Activated T-cell treated with anti-CD3 and anti-CD28 coated beads, Interleukin-2, amount 50 U/mL, for 4 hours (primary cell): ENCODE measurements at places on chromosomes 2 and 18. TPM values are rescaled to one million over a fixed set of nuclear protein-coding genes. Genes with fewer than 3 reads are reported as not detected.

GRCh38 chr2:181371195-181371594 lies 86.0 kb upstream of the ITGA4 start:
- DNase-seq: no peak

GRCh38 chr18:46320928-46321711 lies 216.9 kb downstream of the HAUS1 start:
- no peak for DNase-seq

The RTP5 gene
- 0.13 TPM for total RNA-seq

- DNase-seq: no peak
These were observed 83.5 kb upstream of the GPC1 start for GRCh38 chr2:240351826-240352426.

DNA sequence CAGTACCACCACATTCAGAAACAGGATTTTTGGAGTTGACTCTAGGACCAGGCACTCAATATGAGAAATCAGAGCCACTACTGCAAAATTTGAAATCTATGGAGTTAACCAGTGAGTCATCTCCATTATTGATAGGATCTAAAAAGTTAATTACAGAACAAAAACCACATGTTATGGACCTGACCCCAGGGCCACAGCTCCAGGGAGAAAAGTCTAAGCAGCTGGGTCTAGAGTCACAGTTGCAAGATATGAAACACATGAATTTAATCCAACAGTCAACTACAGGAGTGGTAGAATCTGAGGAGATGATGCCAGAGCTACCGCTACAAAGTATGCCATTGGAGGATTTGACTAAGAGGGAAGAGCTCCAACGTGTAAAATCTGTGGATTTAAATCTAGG lies 13.4 kb upstream of the ZNF512 start:
- no peak for DNase-seq

- DNase-seq: peak; percentile 56
These were observed 127.5 kb downstream of the NFATC1 start for GRCh38 chr18:79523206-79523735.
